H1 (cell line): ENCODE measurements at places on chromosomes 7 and 10. TPM values are rescaled to one million over a fixed set of nuclear protein-coding genes. Genes with fewer than 3 reads are reported as not detected.

GRCh38 chr10:66772548-66773471, 153.0 kb upstream of the LRRTM3 start:
- no peak overlapping the region for H3K27ac ChIP-seq
- no peak overlapping the region for H3K4me3 ChIP-seq
- H3K4me1 ChIP-seq: no peaks in the 10 kb centered on the region
- no peaks in the 10 kb centered on the region for H3K36me3 ChIP-seq
- no peaks in the 10 kb centered on the region for H3K27me3 ChIP-seq

DNA sequence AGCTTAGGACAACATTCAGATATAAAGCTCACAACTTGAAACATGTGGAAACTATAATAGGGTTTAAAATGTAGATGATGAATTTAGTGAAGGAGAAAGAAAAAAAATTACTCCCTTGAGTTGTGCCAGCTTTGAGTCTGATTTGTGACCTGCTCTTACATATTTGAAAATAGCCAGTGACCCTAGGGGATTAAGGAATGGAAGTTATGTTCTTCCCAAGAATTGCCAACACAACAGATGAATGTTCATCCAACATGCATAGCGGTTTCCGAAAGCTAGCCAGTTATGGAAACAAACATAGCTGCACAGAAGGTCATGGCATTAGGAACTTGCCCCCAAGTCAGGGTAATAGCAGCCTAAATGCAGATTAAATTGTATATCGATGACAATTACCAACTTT, 10.8 kb downstream of the TMEM196 start:
- no peaks in the 10 kb centered on the region for H3K4me1 ChIP-seq
- no peaks in the 10 kb centered on the region for H3K27me3 ChIP-seq
- no peak for DNase-seq
- no peaks in the 10 kb centered on the region for H3K36me3 ChIP-seq
- H3K4me3 ChIP-seq: no peak overlapping the region
- no peak overlapping the region for H3K27ac ChIP-seq

DNA sequence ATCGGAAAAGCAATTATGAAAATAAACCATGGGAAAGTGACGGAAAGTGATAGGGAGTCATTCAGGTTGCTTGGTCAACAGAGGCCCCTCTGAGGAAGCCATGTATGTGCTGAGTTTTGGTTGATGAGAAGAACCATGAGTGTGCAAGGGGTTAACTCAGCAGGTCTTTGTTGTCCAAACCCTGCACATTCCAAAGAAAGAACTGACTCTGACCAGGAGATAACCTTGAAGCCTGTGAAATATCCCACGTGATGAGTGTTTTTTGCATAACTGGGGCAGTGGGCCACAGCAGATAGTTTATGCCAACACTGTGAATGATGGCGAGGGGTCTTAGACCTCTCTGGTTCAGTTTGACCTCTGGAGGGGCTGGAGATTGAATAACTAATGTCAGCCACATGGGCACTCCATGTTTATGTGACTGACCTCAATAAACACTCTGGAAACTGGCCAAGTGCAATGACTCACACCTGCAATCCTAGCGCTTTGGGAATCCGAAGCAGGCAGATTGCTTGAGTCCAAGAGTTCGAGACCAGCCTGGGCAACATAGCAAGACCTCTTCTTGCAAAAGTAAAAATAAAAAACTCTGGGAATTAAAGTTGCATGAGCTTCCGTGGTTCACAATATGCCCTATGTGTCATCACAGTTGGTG, 154.0 kb upstream of the FOXK1 start:
- no peak overlapping the region for H3K27ac ChIP-seq
- H3K36me3 ChIP-seq: no peaks in the 10 kb centered on the region
- no peaks in the 10 kb centered on the region for H3K27me3 ChIP-seq
- no peak for DNase-seq
- no peaks in the 10 kb centered on the region for H3K4me1 ChIP-seq

- no peak overlapping the region for H3K27ac ChIP-seq
- no peaks in the 10 kb centered on the region for H3K27me3 ChIP-seq
- peaks cover 18% of the 10 kb centered on the region for H3K36me3 ChIP-seq
- no peak for DNase-seq
- H3K4me3 ChIP-seq: no peak overlapping the region
Observed at GRCh38 chr7:2198206-2198605, 34.5 kb downstream of the MAD1L1 start.

- no peaks in the 10 kb centered on the region for H3K36me3 ChIP-seq
- DNase-seq: no peak
- H3K4me1 ChIP-seq: no peaks in the 10 kb centered on the region
- no peaks in the 10 kb centered on the region for H3K27me3 ChIP-seq
- H3K4me3 ChIP-seq: no peak overlapping the region
- H3K27ac ChIP-seq: no peak overlapping the region
Observed at GRCh38 chr7:37956791-37957190, 36.4 kb downstream of the EPDR1 start.

GRCh38 chr7:50644586-50644985, 79.4 kb upstream of the DDC start:
- H3K4me1 ChIP-seq: peaks cover 2% of the 10 kb centered on the region; the same call in 1 of the 2 replicates
- no peaks in the 10 kb centered on the region for H3K27me3 ChIP-seq
- H3K36me3 ChIP-seq: no peaks in the 10 kb centered on the region
- peak; percentile 35 for DNase-seq
- no peak overlapping the region for H3K4me3 ChIP-seq

DNA sequence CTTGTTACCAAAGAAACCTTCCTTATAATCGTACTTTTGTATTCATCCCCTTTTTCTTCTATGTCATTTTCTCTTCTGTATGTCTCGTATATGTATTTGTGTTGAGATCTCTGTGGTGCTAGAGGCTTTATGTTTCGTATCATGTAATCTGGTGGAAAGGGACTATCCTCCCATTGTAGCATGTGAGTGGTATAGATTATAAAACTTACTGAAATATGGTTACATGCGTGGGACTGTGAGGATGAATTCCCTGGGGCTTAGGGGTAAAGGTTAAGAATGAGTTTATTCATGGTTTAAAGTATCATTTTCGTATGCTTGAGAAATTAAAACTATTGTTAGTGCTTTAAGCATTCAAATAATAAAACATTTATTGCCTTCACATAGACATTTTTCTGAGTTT, 141.9 kb downstream of the ANKRD7 start:
- H3K4me1 ChIP-seq: no peaks in the 10 kb centered on the region
- H3K4me3 ChIP-seq: no peak overlapping the region
- H3K36me3 ChIP-seq: no peaks in the 10 kb centered on the region
- no peak for DNase-seq
- no peak overlapping the region for H3K27ac ChIP-seq
- no peaks in the 10 kb centered on the region for H3K27me3 ChIP-seq

DNA sequence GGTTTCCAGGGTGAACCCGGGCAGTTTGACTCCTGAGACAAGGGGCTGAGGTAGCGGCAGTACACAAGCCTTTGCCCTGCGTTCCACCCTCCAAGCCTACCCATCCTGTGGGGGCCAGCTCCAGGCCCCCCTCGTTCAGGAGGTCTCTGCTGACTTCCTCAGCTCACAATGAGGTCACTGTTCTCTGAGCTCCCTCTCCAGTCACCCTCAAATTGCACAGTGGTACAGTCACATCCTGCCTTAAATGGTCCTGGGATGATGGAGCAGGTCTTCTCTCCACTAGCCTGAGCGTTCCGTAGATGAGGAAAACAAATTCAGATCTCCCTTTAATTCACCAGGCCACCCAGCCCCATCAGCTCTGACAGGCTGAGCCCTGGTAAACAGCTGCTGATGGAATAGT, 90.2 kb downstream of the SH3PXD2A start:
- H3K36me3 ChIP-seq: no peaks in the 10 kb centered on the region
- no peaks in the 10 kb centered on the region for H3K27me3 ChIP-seq
- no peak for DNase-seq
- H3K4me1 ChIP-seq: peaks cover 11% of the 10 kb centered on the region
- H3K27ac ChIP-seq: no peak overlapping the region
- H3K4me3 ChIP-seq: no peak overlapping the region

DNA sequence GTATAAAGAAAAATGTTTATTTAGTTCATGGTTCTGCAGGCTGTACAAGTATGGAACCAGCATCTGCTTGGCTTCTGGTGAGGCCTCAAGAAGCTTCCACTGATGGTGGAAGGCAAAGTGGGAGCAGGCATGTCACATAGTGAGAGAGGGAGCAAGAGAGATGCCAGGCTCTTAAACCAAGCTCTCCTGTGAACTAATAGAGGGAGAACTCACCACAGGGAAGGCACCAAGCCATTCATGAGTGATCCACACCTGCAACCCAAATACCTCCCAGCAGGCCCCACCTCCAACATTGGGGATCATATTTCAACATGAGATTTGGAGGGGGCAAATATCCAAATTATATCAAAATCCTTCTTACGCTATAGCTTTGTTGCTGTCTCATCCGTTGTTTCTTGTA, 113.1 kb downstream of the CPED1 start:
- H3K27me3 ChIP-seq: no peaks in the 10 kb centered on the region
- peaks cover 8% of the 10 kb centered on the region; the same call in 1 of the 2 replicates for H3K4me1 ChIP-seq
- no peak overlapping the region for H3K27ac ChIP-seq
- H3K4me3 ChIP-seq: no peak overlapping the region

NPM3 gene
- 175 and 177 TPM in 2 replicates for total RNA-seq

HTRA1 gene
- 15.8 and 16.5 TPM in 2 replicates for total RNA-seq
